Heart right ventricle (tissue), 16 donors: ENCODE measurements at places on chromosomes 11 and 22. TPM values are rescaled to one million over a fixed set of nuclear protein-coding genes. Genes with fewer than 3 reads are reported as not detected.

Gene FLRT1
- 0.36 TPM for total RNA-seq

DNA sequence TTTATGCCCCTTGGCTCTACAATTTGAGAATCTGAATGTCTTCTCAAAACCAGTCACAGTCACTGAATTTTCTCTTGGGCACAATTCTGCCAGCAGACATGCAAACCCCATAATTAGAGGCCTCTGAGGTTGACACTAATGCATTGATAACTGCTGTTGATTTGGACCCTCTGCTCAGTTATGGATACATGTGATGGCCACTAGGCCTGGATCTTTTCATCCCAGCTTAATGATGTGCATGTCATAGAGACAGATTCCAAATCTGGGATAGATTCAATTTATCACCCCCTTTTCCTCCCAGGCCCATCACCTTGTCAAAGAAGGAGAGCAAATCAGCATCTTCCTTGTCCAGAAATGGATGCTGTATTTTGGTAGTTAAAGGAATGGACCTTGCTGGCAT is 92.2 kb downstream of the C11orf91 start:
- no peaks in the 10 kb centered on the region for H3K36me3 ChIP-seq
- no peaks in the 10 kb centered on the region for H3K27me3 ChIP-seq
- no peaks in the 10 kb centered on the region for H3K4me1 ChIP-seq
- DNase-seq: no peak

Gene TH
- total RNA-seq: not detected

DNA sequence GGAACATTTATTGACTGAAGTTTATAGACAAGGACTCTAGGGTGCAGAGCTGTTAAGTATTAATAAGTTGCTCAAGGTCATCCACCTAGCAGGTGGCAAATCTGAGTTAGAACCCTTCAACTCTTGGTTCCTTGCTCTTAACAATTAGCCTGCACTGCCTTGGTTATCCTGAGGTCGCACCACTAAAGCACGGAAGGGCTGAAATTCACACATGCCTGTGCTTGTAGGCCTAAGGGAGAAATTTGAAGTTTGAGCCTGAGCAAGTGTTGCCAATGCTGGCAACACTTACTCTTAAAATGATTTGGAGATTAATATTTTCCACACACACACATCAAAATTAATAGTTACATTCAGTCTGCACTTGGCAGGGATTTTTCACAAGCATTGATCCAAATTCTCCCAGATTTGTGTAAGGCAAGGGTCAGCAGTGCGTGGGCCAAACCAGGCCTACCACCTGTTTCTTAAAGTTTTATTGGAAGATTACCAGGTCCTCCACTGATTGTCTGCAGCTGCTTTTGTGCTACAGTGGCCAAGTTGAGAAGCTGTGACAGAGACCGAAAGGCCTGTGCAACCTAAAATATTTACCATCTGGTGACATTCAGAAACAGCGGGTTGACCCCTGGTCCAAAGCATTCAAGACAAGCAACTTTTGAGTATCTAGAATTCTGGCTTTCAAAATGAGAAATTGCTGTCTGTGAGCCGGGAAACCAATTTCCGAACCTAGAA is 16.3 kb downstream of the APOL5 start:
- peaks cover 15% of the 10 kb centered on the region for H3K4me1 ChIP-seq
- H3K4me3 ChIP-seq: no peak overlapping the region
- no peak overlapping the region for H3K27ac ChIP-seq
- H3K27me3 ChIP-seq: no peaks in the 10 kb centered on the region
- DNase-seq: peak; percentile 47
- H3K36me3 ChIP-seq: no peaks in the 10 kb centered on the region

Gene DYNC2H1
- 4.2 TPM for total RNA-seq

Gene PTPRCAP
- 0.89 TPM for total RNA-seq

- DNase-seq: no peak
- no peaks in the 10 kb centered on the region for H3K36me3 ChIP-seq
- no peak overlapping the region for H3K27ac ChIP-seq
- no peak overlapping the region for H3K4me3 ChIP-seq
- H3K4me1 ChIP-seq: peaks cover 51% of the 10 kb centered on the region
Measured at GRCh38 chr11:69486056-69486772, 4.8 kb downstream of the LINC01488 start.

GRCh38 chr11:105670811-105671210 is 60.9 kb downstream of the GRIA4 start:
- DNase-seq: no peak
- no peaks in the 10 kb centered on the region for H3K36me3 ChIP-seq
- H3K4me1 ChIP-seq: no peaks in the 10 kb centered on the region
- H3K27ac ChIP-seq: no peak overlapping the region
- H3K4me3 ChIP-seq: no peak overlapping the region
- H3K27me3 ChIP-seq: no peaks in the 10 kb centered on the region

Gene LMO2
- 3.9 TPM for total RNA-seq

Gene TREH
- total RNA-seq: not detected

GRCh38 chr11:127859941-127860354 is 727.4 kb downstream of the ETS1 start:
- no peak overlapping the region for H3K4me3 ChIP-seq
- no peaks in the 10 kb centered on the region for H3K27me3 ChIP-seq
- no peaks in the 10 kb centered on the region for H3K36me3 ChIP-seq
- H3K4me1 ChIP-seq: no peaks in the 10 kb centered on the region

- peaks cover 20% of the 10 kb centered on the region for H3K4me1 ChIP-seq
- H3K4me3 ChIP-seq: no peak overlapping the region
- no peak overlapping the region for H3K27ac ChIP-seq
- no peaks in the 10 kb centered on the region for H3K27me3 ChIP-seq
- H3K36me3 ChIP-seq: peaks cover 9% of the 10 kb centered on the region
Measured at GRCh38 chr11:62127941-62128770, 4.3 kb downstream of the INCENP start.

GRCh38 chr11:62603072-62603408 is 1.4 kb upstream of the MTA2 start:
- no peak for DNase-seq
- no peak overlapping the region for H3K4me3 ChIP-seq
- H3K27me3 ChIP-seq: no peaks in the 10 kb centered on the region

Gene CCDC157
- total RNA-seq: 0.54 TPM

Gene OR5B17
- not detected for total RNA-seq

DNA sequence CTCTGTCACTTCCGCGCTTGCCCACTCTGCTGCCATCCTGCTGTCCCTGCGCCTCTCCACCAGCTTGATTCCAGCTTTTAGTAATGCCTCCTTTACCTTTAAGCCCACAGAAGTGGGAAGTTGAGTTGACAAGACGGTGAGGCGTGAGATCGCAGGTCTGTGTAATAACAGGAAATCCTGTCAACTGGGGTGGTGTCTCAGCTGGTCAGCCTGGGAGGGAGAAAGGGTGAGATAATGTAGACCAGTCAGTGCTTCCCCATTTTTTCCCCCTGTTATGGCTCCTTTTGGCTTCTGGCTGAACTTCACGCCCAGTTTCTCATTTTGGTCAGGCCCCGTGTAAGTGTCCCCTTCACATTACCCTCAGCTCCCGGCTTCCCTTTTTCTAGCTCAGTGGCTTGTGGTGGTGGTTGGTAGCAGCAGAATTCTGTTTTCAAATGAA is 98.9 kb downstream of the TRAF6 start:
- no peak overlapping the region for H3K4me3 ChIP-seq
- peak overlapping the region; percentile 31 for H3K27ac ChIP-seq
- peak; percentile 34 for DNase-seq
- no peaks in the 10 kb centered on the region for H3K36me3 ChIP-seq
- H3K27me3 ChIP-seq: no peaks in the 10 kb centered on the region

GRCh38 chr22:46862418-46863324 is 100.2 kb downstream of the TBC1D22A start:
- DNase-seq: no peak
- no peak overlapping the region for H3K27ac ChIP-seq
- no peaks in the 10 kb centered on the region for H3K36me3 ChIP-seq
- H3K4me1 ChIP-seq: no peaks in the 10 kb centered on the region
- H3K27me3 ChIP-seq: no peaks in the 10 kb centered on the region
